NCI-H345 (cell line): ENCODE measurements at places on chromosomes 11 and 22.

DNA sequence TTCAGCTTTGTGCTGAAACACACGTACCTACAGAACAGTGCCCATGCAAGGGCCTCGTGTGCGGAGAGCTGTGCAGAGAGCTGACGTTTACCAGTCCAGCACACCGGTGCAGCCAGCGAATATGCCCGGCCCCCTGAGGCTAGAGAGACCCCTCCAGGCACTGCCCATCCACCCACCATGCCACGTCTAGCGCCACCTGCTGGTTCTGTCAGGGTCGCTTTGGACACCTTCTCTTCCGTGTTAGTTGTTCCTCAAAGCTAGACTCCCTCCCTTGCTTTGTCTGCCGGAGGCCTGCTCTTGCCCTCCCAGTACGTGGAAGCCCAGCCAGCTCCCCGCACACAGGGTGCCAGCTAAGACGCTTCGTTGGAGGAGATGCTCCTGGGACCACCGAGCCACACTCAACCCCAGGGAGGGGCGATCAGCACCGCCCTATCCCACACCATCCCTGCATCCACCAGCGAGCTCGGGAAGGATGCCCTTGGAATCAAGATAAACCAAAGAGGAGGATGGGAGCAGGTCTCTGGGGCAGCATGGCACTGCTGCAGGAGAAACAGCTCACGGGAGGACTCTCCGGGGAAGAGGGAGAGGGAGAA, 43.4 kb downstream of the CPT1A start:
- DNase-seq = no peak

DNA sequence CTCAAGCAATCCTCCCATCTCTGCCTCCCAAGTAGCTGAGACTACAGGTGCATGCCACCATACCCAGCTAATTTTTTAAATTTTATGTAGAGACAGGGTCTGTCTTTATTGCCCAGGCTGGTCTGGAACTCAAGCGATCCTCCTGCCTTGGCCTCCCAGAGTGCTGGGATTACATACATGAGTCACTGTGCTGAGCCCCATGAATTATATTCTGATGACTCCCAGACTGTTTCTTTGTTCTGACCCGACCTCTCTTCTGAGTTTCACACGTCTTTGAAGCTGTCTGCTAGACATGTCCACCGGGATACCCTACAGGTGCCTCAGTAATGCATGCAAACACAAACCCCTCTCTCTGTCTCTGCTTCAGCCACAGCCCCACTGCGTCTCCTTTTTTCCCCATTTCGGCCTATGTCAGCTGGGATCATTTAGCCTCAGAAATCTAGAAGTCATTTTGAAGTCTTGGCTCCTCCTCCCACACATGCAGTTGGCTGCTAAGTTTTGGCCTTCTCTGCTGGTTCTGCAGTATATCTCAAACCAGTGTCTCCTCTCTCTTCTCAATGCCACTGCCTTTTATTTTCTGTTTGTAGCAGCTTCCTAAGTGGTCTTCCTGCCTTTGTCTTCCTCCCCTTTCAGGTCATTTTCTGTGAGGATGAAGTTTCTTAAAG, 4.8 kb downstream of the VPS26B start:
- no peak for DNase-seq

DNA sequence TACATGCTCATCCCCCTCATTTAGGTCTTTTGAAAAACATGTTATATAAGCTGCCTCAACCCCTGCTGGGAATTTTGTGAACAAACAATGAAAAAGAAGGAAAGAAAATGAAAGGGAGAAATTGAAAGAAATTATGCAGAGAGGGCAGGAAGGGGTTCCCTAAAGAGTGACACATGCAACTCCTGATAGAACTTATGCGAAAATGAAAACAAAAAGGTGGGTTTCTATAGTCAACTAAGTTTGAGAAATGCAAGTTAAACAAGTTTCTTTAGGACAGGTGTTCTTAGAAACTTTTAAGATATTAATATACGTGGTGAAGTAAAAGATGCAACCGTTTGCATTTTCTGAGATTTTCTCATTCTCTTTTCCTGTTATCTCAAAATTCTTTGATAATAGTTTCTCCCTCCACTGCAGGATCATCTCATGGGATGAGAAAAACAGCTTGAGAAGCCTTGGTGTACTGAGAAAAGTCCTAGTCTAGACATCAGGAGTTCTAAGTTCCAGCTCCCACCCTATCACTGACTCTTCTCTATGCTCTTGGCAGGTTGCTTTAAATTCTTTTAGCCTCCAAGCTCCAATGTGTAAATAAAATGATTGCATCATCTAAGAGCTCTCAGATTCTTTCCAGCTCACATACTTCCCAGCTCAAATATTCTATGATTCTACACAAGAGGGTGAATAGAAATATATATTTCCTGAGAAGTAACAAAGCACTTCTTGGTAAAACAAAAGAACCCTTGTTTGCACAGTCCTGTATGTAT, 109.2 kb downstream of the FAM76B start:
- DNase-seq = no peak

DNA sequence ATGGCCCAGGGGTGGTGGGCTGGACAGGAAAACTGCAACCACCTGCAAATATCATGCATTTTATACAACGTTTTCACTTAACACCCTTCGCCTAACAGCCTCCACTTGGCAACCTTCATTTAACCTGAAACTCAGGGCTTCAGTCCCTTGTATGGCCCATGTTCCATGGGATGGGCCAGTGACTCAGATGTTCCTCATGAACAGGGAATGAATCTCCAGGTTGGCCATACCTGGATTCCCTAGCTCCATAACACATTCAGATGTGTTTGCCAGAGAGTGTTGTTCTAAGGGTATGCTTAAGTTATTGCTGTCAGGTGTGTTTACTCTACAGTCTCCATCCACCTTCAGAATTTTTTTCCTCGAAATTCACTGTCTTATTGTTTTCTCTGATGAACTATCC, 316.9 kb downstream of the JRKL start:
- DNase-seq = no peak

GRCh38 chr11:77287615-77288273, 13.7 kb downstream of the GDPD4 start:
- DNase-seq = no peak

DNA sequence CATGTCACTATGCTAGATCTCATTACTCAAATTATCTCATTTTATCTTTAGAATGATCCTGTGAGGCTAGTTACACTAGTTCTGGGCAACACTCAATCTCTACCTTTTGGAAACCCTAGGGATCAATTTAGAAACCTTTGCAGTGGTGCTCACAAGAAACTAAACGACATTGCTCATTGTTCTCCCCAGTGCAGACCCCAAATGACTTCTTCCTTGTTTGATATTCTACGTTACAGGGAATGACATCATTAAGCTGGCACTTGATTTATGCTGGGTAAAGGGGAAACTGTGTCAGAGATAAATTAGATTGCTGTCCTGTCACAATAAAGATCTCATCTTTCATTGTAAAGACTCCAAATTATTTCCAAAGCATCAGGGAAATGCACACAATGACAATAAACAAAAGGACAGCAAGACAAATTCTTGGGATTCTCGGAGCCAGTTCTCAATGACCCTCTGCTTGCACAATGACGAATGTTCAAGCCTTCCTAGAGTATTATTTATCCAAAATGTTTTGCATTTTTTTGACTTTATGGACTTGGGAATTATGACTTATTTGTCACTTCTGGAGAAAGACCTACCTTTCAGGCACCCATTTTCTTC, 1121.8 kb upstream of the TENM4 start:
- DNase-seq = no peak

- DNase-seq = no peak
These were observed 77.5 kb upstream of the CTSC start for GRCh38 chr11:88414981-88415413.

DNA sequence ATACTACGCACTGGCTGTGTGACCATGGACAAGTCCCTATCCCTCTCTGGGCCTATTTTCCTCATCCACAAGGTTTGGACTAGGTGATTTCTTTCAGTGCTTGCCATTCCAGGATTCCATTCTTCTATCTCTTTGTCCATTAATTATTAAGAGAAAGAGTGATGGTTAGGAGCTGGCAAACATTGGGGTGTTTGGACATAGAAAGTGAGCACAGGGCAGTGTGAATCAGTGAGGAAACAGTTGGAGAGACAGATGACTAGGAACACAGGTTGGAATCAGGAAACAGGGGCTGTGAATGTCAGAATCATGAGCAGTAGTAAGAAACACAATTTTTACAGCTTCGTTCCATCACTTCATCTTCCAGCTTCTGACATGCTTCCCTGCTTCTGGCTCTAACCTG, 211.8 kb downstream of the INSC start:
- no peak for DNase-seq

DNA sequence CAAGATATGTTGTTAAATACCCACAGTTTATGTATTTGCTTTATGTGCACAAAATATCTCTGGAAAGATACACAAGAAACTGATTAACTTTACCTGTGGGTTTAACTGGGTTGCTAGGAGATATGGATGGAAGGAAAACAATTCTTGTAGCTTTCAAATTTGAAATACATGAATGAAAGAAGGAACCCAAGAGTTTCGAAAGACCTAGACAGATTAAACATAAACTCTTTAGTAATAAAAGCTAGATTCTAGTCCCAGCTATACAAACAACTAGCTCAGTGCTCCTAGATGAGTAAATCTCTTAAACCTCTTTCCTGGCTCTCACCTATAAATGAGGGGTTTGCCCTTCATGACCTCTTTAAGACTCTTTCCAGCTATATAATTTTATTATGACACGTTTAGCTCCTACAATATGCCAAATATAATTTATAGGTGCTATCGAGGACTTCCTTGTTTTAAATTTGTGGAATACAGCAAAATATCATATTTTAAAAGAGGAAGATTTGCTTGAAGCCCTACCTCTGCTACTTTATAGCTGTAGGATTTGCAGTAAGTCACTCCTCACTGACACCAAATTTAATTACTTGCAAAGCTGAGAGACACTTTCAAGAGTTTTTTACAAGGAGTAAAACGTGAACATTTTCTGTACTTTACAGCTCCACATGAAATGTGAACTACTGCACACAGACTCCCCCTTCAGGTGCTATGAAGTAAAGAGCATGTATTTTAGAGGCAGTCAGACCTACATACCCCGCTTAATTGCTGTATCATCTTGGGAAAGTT, 50.7 kb downstream of the RRAS2 start:
- DNase-seq = peak; percentile 15

DNA sequence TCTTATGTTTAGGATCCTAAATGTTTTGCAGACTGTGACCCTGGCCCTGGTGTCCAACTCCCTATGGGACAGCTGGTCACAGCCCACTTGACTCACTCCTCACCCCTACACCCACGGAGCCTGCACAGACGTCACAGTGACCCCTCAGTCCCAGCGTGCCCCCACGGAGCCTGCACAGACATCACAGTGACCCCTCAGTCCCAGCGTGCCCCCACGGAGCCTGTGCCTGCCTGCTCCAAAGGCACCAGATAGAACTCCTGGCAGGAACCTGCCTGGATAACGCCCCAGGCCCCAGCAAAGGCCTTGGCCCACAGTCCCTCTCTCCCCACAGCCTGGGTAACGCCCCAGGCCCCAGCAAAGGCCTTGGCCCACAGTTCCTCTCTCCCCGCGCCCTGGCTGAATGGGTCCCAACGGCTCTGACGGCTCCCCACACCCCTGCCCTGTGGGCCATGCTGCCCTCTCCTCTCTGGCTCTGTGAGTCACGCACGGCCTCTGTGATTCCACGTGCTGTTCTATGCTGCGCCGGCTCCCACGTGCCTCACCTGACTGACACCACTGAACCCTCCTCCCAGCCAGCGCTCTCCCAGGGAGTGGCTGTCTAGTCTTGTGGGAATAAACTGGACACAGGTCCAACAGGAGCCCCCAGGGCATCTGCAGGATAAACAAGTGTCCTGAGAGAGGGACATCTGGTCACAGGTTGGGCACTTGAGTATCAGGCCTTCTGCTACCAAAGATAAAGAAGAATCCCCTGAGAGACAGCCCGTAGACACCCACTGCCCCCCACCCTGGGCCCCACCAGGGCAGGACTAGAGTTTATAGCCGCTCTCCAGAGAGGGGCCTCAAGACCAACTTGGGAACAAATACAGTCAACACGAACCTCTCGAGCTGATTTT, 250.3 kb downstream of the BRD1 start:
- no peak for DNase-seq

GRCh38 chr22:36055376-36056295, 27.0 kb upstream of the RBFOX2 start:
- no peak for DNase-seq

DNA sequence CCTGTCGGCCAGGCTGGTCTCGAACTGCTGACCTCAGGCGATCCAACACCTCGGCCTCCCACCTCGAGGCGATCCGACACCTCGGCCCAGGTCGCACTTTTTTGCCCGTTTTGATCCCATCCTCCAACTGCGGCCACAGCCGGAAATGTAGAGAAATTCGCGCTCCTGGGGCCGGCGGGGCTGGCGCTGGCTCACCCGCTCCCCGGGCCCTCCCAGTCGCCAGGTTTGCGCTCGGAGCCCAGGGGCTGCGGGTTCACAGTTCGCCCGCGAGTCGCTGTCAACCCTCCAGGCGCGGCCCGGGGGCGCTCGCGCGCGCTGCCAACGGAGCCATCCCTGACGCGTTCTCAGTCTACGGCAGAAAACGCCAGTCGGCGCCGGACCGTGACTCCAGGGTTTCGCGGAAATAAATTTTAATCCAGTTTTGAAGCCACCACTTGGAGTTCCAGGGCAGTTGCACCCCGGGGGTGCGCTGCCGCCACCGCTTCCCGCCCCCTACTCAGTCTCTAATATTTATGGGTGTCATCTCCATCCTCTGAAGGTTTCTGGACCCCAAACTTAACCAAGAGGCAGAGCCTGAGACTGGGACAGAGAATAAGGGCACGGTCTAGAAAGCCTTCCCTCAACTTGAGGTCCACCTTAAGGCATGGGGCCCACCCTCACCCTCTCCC, 1.5 kb upstream of the KLHDC7B start:
- peak; percentile 29 for DNase-seq

- no peak for DNase-seq
These were observed 474.3 kb downstream of the METTL15 start for GRCh38 chr11:28582506-28582905.

- DNase-seq = peak; percentile 33
These were observed 27.6 kb upstream of the APLP2 start for GRCh38 chr11:130042093-130042591.

- DNase-seq = no peak
These were observed 201.4 kb downstream of the BLID start for GRCh38 chr11:121914508-121915059.

DNA sequence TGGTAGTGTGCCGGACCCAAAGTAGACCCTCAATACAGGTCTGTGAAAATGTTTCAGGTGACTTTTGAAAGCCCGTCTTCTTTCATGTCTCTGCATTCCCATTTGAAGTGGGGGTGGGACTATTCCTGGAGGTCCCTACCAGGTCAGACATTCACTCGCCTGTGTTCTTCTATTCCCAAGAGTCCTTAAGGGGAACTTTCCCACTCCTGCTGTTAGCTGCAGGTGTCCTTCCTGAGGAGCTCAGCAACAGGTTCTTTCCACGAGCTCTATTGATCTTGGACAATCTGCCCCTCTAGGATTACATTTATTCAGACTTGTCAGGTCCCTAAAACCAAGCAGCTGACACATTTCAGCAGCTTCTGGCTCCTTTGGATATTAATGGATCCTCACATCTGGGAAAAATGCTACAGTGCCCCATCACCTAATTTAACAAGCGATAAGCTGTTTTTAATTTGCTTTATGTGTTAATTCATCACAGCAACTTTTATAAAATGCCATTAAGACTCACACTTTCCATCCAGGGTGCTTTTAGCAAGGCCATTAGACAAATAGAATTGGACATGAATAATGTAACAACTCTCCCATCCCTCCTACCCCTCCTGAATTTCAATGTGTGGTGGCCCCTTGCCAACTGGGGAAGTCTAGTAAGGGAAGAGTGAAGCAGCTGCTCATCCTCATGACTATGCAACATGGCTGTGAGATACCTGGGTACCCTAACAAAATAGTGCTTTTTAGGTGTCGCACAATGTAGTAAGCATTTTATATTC, 259.5 kb upstream of the CCDC90B start:
- peak; percentile 67 for DNase-seq
